ENCODE measurements at places on chromosomes 12 and 14. TPM values are rescaled to one million over a fixed set of nuclear protein-coding genes. Genes with fewer than 3 reads are reported as not detected.

The FAM177A1 gene
- 25.3 TPM for total RNA-seq

- no peaks in the 10 kb centered on the region for H3K4me1 ChIP-seq
- H3K27ac ChIP-seq = no peak overlapping the region
- DNase-seq = no peak
- no peak overlapping the region for H3K4me3 ChIP-seq
These were observed 127.8 kb downstream of the CFAP54 start for GRCh38 chr12:96617178-96617577.

- DNase-seq = no peak
- H3K4me3 ChIP-seq = no peak overlapping the region
- H3K27me3 ChIP-seq = no peaks in the 10 kb centered on the region
- H3K27ac ChIP-seq = no peak overlapping the region
- H3K36me3 ChIP-seq = no peaks in the 10 kb centered on the region
These were observed 626.6 kb downstream of the DIO2 start for GRCh38 chr14:79584679-79585078.

DNA sequence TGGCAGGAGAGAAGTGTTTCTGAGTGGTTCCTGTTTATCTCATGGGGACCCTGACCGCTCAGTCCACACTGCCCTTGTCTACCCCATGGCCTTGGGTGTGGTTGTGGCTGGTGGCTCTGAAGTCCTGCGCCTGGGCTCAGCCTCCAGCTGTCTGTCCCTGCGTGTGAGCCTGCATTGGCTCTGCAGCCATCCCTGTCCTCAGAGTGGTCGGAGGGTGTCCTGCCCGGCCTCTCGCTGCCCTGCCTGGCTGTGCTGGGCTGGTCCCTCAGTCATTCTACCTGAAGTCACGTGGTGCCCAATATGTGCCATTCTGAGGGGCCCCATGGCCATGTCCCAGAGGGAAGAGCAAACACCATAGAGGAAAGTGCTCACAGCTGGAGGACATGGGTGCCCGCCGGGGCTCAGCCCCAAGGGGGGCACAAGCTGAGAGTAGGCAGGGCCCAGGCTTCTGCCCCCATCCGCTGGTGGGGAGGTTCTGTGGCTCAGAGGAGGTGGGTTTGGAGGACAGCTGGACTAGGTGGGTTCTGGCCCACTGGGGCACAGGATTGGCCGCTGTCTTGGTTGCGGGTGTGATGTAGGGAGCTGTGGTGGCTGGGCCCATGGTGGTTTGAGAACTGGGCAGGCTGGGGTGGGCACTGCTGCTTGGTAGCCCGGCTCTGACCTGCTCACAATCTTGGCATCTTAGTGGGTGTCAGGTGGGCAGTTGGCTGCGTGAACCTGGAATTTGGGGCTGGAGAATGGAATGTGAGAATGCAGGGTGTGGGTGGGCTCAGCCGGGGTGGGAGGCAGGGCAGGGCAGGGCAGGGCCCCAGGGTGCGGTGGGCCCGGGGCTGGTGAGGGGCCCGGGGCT, 11.6 kb downstream of the TEDC1 start:
- no peaks in the 10 kb centered on the region for H3K4me1 ChIP-seq
- H3K27ac ChIP-seq = no peak overlapping the region
- no peak for DNase-seq
- no peaks in the 10 kb centered on the region for H3K27me3 ChIP-seq
- H3K36me3 ChIP-seq = no peaks in the 10 kb centered on the region

DNA sequence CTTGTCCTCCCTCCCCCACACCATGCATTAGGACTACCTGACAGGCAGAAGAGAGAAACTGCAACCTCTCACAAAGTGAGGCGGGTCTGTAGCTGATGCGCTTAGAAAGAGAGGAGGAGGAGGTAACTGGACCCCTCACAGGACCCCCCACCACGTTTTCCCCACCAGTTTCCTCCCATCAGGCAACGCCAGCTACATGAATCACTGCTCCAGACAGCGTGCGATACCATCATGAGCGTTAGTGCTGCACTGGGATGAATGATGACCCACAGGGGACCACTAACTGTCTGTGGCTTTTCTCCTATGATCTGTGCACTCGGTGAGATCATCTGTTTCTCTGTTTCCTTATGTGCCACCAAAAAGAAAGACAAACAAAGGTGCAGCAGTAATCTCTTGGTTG, 77.7 kb downstream of the KCNK10 start:
- H3K4me1 ChIP-seq = no peaks in the 10 kb centered on the region
- H3K27me3 ChIP-seq = no peaks in the 10 kb centered on the region
- no peak overlapping the region for H3K27ac ChIP-seq
- H3K36me3 ChIP-seq = no peaks in the 10 kb centered on the region

DNA sequence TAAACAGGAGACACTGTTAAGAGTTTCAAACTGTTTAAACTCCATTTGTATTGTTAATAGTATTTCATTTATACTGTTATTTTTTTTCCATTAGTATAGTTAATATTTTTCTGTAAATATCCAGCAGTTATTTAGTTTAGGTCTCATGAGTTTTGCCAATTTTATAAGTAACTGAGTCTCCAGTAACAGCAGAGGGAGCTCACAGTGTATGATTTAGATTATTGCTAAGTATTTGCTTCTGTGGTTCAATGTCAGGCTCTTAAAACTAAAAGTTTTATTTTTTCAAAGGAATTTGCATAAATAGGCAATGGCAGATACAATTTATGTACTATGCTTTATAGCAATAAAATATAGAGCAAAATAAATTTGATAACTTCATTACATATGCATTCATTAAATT, 209.7 kb downstream of the ATXN7L3B start:
- H3K4me3 ChIP-seq = no peak overlapping the region
- no peak for DNase-seq
- H3K36me3 ChIP-seq = no peaks in the 10 kb centered on the region
- no peak overlapping the region for H3K27ac ChIP-seq
- H3K4me1 ChIP-seq = no peaks in the 10 kb centered on the region

- H3K27ac ChIP-seq = no peak overlapping the region
- no peak overlapping the region for H3K4me3 ChIP-seq
- no peaks in the 10 kb centered on the region for H3K4me1 ChIP-seq
These were observed 162.4 kb downstream of the GARIN6 start for GRCh38 chr12:99809909-99810308.

- H3K27me3 ChIP-seq = no peaks in the 10 kb centered on the region
- no peak overlapping the region for H3K4me3 ChIP-seq
- peak; percentile 42 for DNase-seq
- H3K4me1 ChIP-seq = peaks cover 12% of the 10 kb centered on the region
- peak overlapping the region; percentile 52 for H3K27ac ChIP-seq
These were observed 8.1 kb upstream of the PPP1R1A start for GRCh38 chr12:54596526-54596946.

DNA sequence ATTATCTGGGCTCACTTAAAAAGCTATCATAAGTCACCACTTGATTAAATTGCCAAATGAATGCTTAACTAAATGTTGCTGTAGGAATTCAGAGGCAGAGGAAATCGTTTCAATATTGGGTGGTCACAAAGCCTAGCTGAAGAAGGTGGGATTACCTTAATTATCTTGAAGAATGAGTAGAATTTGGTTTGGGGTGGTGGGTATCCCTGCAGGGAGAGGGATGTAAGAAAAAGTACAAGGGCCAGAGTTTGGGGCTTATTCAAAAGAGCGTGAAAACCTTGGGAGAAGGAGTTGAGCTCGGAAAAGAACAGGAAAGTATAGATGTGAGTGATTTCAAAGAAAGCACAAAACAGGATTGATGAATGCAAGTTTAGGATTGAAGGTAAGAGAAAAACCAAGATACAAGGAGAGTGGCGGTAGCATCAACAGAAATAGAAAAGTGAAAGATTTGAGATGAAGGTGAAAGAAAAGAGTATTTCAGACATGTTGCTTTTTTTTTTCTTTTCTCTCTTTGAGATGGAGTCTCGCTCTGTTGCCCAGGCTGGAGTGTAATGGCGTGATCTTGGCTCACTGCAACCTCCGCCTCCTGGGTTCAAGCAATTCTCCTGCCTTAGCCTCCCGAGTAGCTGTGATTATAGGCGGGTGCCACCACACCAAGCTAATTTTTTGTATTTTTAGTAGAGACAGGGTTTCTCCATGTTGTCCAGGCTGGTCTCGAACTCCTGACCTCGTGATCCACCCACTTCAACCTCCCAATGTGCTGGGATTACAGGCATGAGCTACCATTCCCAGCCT, 1.7 kb downstream of the BRMS1L start:
- no peaks in the 10 kb centered on the region for H3K27me3 ChIP-seq
- DNase-seq = no peak
- peaks cover 3% of the 10 kb centered on the region for H3K4me1 ChIP-seq

GRCh38 chr14:33686218-33686617, 264.7 kb downstream of the EGLN3 start:
- no peak for DNase-seq
- no peaks in the 10 kb centered on the region for H3K4me1 ChIP-seq
- H3K27ac ChIP-seq = no peak overlapping the region
- H3K36me3 ChIP-seq = no peaks in the 10 kb centered on the region
- H3K27me3 ChIP-seq = no peaks in the 10 kb centered on the region

- no peaks in the 10 kb centered on the region for H3K36me3 ChIP-seq
- H3K4me3 ChIP-seq = no peak overlapping the region
- H3K27ac ChIP-seq = no peak overlapping the region
- H3K27me3 ChIP-seq = no peaks in the 10 kb centered on the region
- H3K4me1 ChIP-seq = no peaks in the 10 kb centered on the region
- no peak for DNase-seq
These were observed 428.2 kb downstream of the ATP23 start for GRCh38 chr12:58369576-58369975.

DNA sequence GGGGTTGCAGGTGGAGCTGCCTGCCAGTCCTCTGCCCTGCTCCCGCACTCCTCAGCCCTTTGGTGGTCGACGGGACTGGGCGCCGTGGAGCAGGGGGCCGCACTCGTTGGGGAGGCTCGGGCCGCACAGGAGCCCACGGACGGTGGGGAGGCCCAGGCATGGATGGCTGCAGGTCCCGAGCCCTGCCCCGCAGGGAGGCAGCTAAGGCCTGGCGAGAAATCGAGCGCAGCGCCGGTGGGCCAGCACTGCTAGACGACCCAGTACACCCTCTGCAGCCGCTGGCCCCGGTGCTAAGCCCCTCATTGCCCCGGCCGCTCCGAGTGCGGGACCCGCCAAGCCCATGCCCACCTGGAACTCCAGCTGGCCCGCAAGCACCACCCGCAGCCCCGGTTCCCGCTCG, 221.8 kb downstream of the BTG1 start:
- DNase-seq = no peak
- no peaks in the 10 kb centered on the region for H3K36me3 ChIP-seq
- no peaks in the 10 kb centered on the region for H3K27me3 ChIP-seq

GRCh38 chr12:69329669-69330428, 18.3 kb upstream of the LYZ start:
- H3K27me3 ChIP-seq = no peaks in the 10 kb centered on the region
- no peak for DNase-seq
- no peaks in the 10 kb centered on the region for H3K36me3 ChIP-seq
- H3K4me1 ChIP-seq = peaks cover 13% of the 10 kb centered on the region
- no peak overlapping the region for H3K27ac ChIP-seq
- no peak overlapping the region for H3K4me3 ChIP-seq

- H3K4me1 ChIP-seq = no peaks in the 10 kb centered on the region
- H3K36me3 ChIP-seq = no peaks in the 10 kb centered on the region
- H3K4me3 ChIP-seq = no peak overlapping the region
- no peak overlapping the region for H3K27ac ChIP-seq
- H3K27me3 ChIP-seq = no peaks in the 10 kb centered on the region
These were observed 178.0 kb downstream of the GRIP1 start for GRCh38 chr12:66500841-66501240.

The LRRC74A gene
- total RNA-seq = not detected

The GPX2 gene
- total RNA-seq = 1.5 TPM

The OTOGL gene
- 0.42 TPM for total RNA-seq

- H3K4me1 ChIP-seq = no peaks in the 10 kb centered on the region
- DNase-seq = no peak
- no peaks in the 10 kb centered on the region for H3K27me3 ChIP-seq
- H3K4me3 ChIP-seq = no peak overlapping the region
- no peaks in the 10 kb centered on the region for H3K36me3 ChIP-seq
These were observed 5.7 kb downstream of the SVOP start for GRCh38 chr12:109014984-109015765.

GRCh38 chr12:27164330-27165040, 79.6 kb upstream of the STK38L start:
- no peaks in the 10 kb centered on the region for H3K27me3 ChIP-seq
- no peak overlapping the region for H3K4me3 ChIP-seq
- H3K36me3 ChIP-seq = no peaks in the 10 kb centered on the region
- peak; percentile 73 for DNase-seq
- H3K27ac ChIP-seq = no peak overlapping the region

The KRT85 gene
- 0.24 TPM for total RNA-seq

The ADCY4 gene
- 1.9 TPM for total RNA-seq

- DNase-seq = no peak
- H3K27me3 ChIP-seq = no peaks in the 10 kb centered on the region
- no peak overlapping the region for H3K4me3 ChIP-seq
- H3K27ac ChIP-seq = no peak overlapping the region
- H3K36me3 ChIP-seq = peaks cover 43% of the 10 kb centered on the region
- H3K4me1 ChIP-seq = peaks cover 19% of the 10 kb centered on the region
These were observed 9.9 kb downstream of the PMEL start for GRCh38 chr12:55955800-55956508.

DNA sequence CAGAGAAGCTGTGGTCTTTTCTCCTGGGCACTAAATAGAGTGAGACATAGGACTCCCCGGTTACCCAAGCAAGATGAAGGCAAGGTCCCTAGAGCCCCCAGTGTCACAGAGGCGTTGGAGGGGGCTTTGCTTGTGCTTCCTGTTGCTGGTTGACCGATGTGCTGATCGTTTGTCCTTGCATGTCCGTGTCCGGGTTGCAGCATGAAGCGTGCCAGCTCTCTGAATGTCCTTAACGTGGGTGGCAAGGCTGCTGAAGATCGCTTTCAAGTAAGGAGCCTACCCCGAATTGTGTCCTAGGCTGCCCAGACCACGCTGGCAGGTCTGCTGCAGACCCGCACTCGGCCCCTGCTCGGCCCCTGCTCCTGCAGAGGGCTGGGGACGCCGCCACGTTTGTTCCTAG, 23.1 kb downstream of the XRCC3 start:
- DNase-seq = no peak
- no peaks in the 10 kb centered on the region for H3K27me3 ChIP-seq
- no peaks in the 10 kb centered on the region for H3K4me1 ChIP-seq
- peaks cover 69% of the 10 kb centered on the region for H3K36me3 ChIP-seq

DNA sequence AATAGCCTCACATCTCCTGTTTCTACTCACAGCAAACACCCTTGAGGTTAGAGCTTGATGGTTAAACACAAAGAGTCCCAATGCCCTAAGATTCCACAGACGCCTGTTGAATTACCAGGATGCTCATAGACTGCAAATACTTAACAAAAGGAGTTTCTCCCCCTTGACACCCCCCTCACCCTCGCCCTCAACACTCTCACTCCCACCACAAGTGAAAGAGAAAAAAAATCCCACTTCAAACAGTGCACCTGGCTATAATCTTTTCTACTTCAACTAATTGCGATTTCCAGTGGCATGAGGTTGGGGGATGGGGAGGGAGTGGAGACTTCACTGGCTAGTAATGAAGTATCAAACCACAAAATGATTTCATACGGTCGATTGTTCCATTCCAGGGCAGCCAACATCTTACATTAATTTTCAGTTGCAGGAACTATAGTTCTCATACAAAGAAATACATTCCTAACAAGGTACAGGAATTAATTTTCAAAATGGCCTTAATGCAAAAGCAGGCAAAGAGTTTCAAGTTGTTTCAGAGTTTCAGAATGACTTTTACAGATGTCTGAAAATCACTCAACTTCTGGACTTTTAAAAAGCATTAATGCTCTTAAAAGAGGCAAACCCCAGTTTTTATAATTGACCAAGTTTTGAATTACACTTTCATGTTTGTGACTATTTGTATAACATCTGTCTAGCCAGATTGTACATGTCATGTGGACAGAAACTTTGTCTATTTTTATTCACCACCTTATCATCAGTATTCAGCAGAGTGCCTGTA, 390.7 kb downstream of the C12orf75 start:
- no peak for DNase-seq
- H3K27me3 ChIP-seq = no peaks in the 10 kb centered on the region
- peaks cover 3% of the 10 kb centered on the region for H3K4me1 ChIP-seq
- no peak overlapping the region for H3K27ac ChIP-seq
- H3K4me3 ChIP-seq = no peak overlapping the region

Measured in thymus (tissue), 14 donors.